Caco-2 (cell line): ENCODE measurements at places on chromosomes 16 and 17.

DNA sequence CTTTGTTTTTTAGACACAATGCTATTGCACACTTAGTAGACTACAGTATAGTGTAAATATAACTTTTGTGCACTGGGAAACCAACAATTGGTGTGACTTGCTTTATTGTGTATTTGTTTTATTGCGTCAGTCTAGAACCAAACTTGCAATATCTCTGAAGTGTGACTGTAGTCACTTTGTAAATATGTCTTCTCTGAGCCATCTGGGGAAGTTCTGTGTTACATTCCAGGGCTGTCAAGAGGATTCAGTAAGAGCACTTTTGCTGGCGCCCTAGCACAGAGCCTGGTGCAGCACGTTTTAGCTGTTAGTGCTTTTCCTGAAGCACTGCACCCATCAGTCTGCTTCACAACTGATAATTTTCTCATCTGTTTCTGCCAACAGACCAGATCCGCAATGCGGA lies 73.2 kb downstream of the NT5M start:
- DNase-seq = peak; percentile 26

- DNase-seq = no peak
Measured at GRCh38 chr17:82300707-82301270, 16.6 kb downstream of the CD7 start.

- no peak for DNase-seq
Measured at GRCh38 chr16:73506568-73507056, 458.7 kb upstream of the ZFHX3 start.

GRCh38 chr17:36792849-36793248 lies 144.4 kb upstream of the LHX1 start:
- DNase-seq = no peak

- DNase-seq = no peak
Measured at GRCh38 chr17:78645421-78646295, 68.5 kb upstream of the DNAH17 start.

DNA sequence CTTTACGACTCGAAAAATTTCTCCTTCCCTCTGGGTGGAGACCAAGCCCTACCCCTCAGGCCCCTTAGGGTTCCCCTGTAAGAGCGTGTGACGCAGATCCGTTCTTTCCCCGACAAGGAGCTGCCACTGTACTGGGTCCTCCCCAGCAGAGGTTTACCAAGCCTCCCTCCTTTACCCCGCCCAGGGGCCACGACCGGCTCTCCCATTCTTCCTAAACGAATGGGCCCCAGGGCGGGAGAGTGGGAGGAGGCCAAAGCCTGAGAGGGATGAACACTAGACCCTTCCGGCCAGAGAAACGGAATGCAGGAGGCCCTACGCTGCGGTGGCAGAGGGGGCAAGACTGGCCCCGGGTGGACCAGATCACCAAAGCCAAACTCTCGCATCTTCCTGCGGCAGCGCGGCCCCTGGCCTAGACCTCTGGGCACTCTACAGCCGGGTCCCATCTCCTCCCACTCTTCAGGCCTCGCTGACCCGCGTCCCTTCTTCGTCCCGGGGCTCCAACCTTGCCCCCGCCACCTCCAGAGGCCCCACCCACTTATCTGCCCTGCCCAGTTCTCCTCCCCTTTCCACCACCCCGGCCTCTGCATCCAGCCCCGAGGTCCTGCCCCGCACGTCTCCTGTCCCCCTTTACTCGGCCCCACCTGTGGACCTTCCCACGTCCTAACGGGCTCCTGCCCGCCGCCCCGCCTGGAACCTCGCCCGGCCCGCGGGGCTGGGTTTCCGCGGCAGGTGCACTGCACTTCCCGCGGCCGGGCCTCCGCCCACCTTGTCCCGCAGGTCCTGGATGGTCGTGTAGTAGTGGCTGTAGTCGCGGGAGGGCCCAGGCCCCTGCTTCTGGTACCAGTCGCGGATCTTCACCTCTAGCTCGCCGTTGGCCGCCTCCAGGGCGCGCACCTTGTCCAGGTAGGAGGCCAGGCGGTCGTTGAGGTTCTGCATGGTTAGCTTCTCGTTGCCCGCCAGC lies 765 bp downstream of the KRT19 start:
- DNase-seq = peak; percentile 77

- DNase-seq = no peak
Measured at GRCh38 chr17:55140809-55141208, 124.0 kb upstream of the HLF start.

DNA sequence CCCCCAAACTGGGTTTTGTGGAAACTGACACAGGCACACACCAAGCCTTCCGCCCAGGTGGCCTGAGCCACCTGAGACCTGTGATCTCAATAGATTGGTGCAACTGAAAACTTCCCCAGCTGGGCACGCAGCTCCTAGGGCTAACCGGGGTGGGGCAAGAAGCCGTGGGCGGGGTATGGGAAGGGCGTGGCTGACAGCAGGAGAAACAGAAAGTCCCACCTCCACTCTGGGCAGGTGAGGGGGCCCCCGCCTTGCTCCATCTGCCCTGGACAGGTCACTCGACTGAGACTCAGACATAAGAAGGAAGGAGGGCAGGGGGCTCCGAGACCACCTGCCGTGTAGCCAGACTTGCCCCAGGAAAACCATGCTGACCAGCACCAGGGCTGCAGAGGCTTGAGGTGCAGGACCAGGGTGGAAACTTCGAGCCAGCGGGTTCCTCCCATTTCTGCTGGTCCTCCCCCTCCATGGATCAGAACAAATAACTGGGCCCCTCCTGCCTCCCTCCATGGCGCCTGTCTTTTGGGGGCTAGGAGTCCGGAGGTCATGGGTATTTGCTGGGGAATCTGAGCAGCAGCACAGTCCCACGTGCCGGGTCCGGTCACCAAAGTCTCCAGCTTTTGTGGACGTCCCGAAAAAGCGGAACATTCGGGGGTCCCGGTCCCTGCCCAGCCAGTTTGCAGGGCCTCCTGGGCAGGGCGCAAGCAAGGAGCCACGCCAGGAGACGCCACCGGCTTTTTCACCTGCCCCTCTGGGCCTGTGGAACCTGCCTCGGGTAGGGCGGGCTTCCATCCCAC lies 1.3 kb downstream of the TIMP2 start:
- peak; percentile 85 for DNase-seq

DNA sequence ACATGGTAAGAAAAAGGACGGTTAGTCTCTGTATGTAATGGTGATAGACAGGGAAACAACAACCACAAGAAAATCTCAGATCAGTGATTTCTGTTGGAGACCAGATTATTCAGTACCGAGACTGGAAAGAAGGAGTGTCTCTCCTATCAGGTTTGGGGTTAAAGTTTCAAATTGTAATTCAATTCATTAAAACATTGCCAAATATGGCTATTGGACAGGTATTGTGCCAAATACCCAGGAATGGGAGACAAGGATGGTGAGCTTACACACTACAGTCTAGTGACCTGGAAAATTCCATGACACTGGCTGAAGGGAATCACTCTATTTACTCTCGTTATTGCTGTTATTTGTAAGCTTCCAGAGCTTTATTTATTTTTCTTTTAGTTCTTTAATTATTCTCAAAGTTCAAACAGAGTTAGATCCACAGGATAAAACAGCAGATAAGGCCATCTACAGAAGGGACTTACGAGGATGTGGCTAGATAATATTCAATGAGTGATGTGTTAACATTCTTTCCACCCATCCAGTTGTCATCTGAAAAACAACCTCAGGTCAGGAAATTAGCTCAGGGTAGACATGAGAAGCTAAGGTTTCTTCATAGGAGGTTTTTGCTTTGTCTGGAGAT lies 25.1 kb upstream of the MMD start:
- peak; percentile 68 for DNase-seq

- DNase-seq = no peak
Measured at GRCh38 chr17:29038085-29038795, 4.7 kb upstream of the PIPOX start.

- DNase-seq = no peak
Measured at GRCh38 chr16:75761108-75761507, 34.8 kb upstream of the CPHXL start.

DNA sequence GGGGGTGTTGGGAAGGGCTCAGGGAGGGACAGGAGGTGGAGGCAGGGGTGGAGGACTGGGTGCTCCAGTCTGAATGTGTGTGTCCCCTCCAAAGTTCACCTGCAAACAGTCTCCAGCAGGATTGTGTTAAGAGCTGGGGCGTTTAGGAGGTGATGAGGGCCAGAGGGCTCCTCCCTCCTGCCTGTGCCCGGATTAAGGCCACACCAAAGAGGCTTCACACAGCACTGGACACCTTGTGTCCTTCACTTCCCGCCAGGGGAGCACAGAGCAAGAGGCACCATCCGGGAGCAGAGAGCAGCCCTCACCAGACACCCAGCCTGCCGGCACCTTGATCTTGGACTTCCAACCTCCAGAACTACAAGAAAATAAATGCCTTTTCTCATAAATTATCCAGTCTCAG lies 30.2 kb upstream of the ENPP7 start:
- no peak for DNase-seq

DNA sequence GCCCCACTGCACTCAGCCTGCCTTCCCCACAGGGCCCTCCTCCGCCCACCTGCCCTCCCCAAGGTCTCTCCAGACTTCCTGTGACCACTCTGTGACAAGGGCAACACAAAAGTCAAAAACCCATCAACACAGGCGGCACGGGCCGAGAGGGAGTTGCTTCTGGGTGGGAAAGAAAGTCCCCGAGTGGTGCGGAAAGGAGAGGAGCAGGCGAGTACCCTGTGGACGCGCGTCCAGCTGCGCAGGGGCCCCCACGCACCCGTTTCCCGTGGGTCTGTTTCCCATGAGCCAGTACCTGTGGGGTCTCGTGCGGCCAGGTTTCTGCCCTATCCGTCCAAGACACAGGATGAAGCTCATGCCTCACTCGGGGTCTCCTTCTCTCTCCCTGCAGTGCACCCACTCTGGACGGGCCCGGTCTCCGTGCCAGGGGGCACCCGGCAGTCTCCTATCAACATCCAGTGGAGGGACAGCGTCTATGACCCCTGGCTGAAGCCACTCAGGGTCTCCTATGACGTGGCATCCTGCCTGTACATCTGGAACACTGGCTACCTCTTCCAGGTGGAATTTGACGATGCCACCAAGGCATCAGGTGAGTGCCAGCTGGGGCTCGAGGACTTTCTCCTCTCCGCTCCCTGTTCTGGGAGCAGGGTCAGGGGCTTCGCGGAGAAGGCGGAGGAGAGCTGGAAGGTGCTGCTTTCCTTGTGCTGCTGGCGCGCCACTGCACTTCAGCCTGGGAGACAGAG lies 12.2 kb downstream of the CD2BP2 start:
- DNase-seq = no peak

- no peak for DNase-seq
Measured at GRCh38 chr16:2086812-2087747, 39.3 kb downstream of the TSC2 start.

DNA sequence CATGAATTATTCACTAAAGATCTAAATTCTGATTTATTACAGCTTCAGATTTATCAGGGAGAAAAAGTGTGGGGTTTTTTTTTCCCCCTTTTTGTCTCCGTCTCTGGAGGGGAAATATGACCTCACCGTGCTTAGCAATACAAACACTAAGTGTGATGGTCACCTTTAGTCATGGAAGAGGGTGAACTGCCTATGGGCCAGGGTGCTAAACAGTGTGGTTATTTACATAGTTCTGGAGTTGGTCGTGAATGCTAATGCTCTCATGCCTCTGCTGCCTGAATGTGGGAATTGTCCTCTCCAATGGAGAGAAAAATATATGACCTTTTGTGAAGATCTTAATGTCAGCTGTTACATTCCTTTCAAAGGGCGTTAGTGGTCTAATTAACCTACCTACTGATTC lies 44.8 kb upstream of the MSI2 start:
- DNase-seq = no peak

DNA sequence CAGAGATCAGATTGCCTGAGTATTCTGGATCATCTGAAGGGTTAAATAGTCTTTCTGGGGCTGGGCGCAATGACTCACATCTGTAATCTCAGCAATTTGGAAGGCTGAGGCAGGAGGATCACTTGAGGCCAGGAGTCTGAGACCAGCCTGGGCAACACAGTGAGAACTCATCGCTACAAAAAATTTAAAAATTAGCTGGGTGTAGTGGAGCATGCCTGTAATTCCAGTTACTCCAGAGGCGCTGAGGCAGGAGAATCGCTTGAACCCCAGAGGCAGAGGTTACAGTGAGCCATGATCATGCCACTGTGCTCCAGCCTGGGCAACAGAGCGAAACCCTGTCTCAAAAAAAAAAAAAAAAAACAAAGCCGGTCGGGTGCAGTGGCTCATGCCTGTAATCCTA lies 15.7 kb downstream of the MVP start:
- no peak for DNase-seq

DNA sequence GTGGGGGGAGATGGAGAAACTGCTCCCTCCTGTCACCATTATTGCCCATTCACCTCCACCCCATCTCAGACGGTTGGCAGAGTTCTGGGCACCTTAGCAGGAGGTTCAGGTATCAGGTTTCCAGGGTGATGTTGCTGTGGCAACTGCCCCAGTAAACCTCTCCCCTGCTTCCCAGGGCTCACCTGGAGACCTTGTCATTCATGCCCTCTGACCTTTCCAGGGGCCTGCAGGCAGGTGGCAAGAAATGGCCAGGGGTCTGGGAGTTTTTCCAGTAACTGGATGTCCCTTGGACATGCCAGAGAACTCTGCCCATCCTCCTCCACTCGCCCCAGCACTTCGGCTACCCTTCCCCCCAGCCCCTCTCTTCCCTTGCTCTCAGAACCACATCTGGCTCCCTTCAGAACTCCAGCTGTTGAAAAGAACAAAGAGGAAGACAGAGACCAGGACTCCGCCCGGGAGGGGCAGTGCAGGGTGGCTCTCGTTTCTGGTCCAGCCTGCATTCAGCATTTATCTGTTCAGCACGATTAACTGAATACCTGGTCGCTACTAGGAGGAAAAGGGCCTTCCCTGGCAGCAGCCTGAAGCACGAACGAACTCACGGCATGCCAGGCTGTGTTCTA lies 8.5 kb downstream of the MLLT6 start:
- DNase-seq = no peak

- DNase-seq = peak; percentile 39
Measured at GRCh38 chr16:2520784-2521531, 787 bp downstream of the AMDHD2 start.

GRCh38 chr16:15682105-15682570 lies 32.1 kb downstream of the NDE1 start:
- peak; percentile 55 for DNase-seq

DNA sequence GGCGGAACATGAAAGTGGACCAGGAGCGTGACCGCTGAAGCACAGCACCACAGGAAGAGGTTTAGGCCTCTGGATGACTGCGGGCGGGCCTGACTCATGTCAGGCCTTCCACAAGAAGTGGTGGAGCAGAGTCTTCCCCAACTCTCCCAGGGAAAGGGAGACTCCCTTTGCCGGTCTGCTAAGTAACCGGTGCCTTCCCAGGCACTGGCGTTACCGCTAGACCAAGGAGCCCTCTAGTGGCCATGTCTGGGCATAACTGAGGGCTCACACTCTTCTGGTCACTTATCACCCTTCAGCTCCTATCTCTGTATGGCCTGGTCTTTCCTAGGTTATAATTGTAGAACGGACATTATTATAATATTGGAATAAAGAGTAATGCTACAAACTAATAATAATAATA lies 1931.9 kb downstream of the TP53TG3F start:
- peak; percentile 59 for DNase-seq
